Stimulated activated CD4-positive, alpha-beta T cell treated with anti-CD3 and anti-CD28 coated beads, Interleukin-4, amount 100 ng/mL, for 24 hours (primary cell): ENCODE measurements at places on chromosomes 7 and 10.

- no peak for DNase-seq
Observed at GRCh38 chr10:131259535-131259934, 52.0 kb downstream of the TCERG1L start.

DNA sequence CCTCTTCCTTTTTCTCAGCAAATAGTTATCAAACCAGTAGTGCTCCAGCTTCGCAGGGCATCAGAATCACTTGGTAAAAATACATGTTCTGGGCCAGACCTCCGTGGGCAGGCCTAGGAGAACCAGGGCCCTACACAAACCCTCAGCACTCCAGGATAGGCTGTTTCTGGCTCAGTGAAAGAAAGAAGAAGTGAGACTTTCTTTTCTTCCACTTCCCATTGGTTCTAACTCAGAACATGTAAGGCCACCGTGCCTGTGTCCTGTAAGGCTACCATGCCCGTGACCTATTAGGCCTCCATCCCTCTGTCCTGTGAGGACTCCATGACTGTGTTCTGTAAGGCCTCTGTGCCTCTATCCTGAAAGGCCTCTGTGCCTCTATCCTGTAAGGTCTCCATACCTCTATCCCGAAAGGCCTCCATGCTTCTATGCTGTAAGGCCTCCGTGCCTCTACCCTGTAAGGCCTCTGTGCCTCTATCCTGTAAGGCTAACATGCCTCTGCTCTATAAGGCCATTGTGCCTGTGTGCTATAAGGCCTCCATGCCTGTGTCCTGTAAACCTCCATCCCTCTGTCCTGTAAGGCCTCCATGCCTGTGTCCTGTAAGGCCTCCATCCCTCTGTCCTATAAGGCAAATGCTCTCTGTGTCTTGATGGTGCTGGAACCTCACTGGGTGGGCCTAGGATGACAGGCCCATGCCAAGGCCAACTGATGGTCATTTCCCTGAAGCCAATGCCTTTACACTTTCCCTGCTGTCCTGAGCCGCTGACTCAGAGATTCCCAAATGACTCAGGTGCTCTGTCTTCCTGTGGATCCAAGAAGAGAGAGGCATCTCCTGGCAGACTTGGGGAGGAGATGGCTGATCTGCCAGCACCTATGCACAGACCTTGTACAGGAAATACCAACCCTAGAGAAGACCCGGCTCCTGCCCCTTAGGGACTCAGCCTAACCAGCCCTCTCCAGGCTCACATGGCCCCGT, 96.6 kb upstream of the CACUL1 start:
- DNase-seq, result no peak

- no peak for DNase-seq
Observed at GRCh38 chr7:139758388-139758787, 19.4 kb downstream of the HIPK2 start.

DNA sequence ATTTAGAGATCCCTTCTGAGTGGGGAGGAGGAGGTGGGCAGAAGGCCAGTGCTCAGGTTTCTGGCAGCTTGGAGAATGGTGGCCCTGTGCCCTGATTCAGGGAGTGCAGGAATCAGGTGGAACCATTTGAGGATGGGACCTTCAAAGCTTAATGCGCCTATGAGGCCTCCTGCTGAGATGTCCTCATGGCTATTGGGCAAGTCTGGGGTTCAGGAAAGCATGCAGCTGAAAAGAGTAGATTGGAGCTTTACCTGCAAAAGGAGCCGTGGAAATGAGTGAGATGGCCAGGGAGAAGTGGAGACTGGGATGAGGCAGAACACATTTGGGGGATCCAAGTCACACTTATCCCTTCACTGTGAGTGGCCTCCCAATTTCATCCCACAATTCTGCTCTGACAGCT, 6.1 kb downstream of the FFAR4 start:
- DNase-seq, result no peak

GRCh38 chr7:108253275-108254044, 123.3 kb upstream of the LAMB4 start:
- no peak for DNase-seq

DNA sequence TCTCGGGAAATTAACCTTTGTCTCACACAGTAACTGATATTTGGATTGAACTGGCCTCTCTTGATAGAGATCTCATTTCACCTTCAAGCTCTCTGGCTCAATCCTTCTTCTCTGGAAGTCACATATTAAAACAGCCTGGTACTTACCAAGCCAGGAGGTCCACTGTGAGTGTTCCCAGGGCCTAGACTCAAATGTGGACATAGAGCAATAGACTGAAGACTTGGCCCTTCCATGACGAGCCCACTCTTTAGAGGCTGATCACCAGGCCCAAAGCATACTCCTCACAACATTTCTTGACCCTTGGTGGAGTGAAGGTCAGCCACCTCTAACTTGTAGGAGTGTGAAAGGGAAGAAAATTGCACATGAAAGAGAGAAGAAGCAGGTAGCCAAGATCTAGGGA, 38.5 kb downstream of the COL1A2 start:
- DNase-seq, result no peak

GRCh38 chr10:125159486-125159931, 854 bp downstream of the CTBP2 start:
- no peak for DNase-seq
